ENCODE measurements at places on chromosomes 3 and 15.

DNA sequence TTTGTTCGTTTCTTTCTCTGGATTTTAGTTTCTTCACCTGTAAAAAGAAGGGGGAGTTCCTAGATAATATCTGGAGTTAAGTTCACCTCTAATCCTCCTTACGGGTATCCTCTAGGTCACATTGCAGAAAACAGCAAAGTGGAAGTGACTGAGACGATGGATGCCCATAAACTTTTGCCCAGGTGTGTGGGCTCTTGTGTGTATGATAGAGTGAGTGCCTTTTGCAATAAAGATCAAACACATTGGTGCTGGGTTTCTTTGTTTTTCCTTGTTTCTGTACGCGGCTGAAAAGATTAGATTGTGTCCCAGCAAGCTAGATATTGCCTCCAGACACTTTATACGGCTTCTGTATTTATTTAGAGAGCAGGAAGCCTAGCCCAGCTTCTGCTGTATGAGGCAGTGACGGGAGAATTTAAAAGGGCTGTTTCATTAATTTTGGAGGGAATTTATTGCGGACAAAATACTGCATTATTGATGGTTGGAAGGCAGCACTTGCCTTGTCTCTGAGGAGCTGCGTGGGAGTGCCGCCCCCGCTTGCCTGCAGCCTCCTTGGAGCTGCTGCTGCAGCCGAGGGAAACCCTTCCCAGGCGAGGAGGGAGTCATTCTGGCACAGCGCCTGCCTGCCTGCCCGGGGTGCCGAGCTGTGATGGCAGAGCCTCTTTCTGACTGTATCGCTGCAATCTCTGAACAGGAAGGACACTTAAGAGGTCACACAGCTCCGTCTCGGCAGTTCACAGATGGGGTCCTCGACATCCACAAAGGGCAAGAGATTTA lies 38.5 kb downstream of the PYDC2 start:
- peak; percentile 61 for DNase-seq

DNA sequence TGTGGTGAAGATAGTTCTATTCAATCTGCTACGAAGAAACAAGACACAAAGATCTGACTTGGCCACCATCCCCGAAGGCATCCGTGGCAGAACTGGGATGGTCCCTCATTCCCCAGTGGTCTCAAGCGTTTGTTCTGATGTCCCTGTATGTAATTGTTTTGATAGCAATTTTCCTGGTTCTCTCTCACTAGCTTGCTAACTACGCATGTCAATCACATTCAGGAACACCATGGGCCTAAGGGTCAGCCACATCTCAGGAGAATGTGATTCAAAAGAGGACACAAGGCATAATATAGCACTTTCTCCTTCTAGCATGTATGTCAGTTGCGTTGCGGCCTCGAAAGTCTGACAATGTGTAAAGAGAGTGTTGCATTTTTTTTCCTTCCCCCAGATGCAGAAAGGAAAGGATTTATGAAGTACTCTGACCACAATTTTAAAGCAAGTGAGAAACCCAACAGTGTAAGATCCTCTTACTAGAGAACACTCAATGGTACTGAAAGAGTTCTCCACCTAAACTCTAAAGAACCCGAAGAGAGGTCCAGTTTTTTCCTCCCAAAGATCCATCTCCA lies 32.0 kb upstream of the TCF12 start:
- no peak for DNase-seq

DNA sequence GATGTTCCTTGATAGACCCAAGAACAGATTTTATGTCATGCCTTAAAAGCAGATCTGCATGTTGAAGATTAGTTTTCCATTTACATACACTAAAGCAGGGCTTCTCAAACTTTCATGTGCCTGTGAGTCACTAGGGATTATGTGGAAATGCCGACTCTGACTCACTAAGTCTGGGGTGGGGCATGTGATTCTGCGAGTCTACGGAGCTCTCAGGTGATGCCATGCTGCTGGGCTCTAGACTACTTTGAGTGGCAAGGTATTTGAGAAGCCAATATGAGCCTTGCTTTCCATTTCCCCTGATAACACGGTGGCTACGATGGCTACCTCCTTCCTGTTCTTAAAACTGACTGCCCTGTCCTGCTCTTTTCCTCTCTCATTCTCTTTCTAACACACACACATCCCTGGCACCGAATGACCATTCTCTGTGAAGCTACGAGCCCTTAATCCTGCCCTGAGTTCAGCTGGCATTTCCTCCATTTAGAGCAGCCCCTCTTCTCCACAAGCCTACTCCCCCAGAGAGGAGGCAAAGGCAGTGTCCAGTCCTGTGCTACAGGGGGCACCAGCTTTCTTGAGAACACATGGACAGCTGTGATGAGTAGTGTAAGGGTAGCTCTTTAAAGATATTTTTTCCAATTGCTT lies 39.7 kb upstream of the PYGO1 start:
- peak; percentile 90 for DNase-seq

DNA sequence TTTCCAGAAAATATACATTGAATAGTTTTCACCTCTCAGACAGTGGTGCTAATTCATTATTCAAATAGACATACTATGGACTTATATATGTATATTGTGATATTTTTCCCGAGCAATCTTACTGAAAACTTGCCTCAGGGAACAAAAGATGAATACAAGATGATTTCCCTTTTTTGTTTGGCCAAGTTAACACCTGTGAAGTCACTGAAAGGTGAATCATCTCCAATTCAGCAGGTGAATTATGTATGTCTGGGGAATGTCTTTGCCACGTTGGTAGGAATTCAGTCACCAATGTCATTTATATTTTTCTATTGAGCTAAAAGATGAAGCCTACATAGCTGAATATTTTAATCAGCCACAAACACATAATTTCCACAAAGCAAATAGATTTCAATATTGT lies 88.2 kb downstream of the GPR156 start:
- DNase-seq: no peak

GRCh38 chr3:124373524-124373923 lies 356.7 kb upstream of the UMPS start:
- no peak for DNase-seq

DNA sequence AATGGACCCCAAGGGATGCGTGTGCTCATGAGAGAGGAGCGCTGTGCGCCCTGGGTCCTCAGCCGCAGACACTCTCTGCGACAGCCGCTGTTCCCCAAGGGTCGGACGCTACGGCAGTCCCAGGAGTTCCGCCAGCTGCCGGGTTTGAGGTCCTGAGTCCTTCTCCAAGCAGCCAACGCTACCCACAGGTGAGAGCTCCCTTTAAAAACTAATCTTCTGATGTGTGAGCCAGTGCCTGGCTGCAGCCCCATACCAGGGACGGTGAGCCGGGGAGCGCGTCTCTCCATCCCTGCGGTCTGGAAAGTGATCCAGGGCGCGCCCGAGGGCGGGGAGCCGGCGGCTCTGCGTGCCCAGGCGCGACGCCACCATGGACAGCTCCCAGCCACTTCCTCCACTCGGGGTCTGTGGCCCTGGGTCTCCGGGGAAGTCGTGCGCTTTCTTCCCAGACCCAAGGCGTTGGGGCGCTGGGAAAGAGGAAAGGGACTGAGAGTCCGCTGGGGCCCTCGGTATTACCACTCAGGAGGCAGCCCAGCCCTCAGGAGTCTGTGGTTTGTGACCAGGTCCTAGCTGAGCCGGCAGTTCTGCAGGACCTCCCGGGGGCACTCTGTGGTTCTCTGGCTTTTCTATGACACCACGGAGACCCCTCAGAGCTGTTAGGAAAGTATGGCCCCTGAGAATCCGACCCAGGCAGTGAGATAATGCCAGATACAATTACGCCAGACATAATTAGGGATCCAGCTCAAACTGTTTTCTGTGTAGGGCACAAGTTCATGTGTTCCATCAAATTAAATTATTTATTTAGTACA lies 1.4 kb downstream of the CEMIP start:
- peak; percentile 68 for DNase-seq

All from fibroblast of pulmonary artery (primary cell).